NCI-H1930 (cell line): ENCODE measurements at places on chromosomes 6 and 20.

DNA sequence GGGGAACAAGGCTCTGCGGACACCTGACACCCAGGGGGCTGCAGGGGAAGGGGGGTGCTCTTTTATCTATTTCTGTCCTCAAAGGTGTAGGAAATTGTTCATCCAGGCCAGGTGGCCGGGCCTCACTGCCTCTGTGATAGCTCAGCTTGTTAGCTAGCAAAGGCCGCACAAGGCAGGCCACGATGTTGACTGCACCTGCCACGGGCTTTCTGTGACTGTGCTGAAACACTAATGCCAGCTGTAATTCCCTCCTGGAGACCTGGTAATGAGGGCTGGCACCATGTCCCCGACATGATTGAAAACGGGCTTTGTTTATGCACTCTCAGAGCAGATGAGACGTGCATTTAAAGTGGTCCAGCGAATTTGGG, 61.4 kb upstream of the APCDD1L start:
- no peak for DNase-seq

GRCh38 chr6:70557998-70558397, 8.7 kb upstream of the SDHAF4 start:
- DNase-seq, result no peak

DNA sequence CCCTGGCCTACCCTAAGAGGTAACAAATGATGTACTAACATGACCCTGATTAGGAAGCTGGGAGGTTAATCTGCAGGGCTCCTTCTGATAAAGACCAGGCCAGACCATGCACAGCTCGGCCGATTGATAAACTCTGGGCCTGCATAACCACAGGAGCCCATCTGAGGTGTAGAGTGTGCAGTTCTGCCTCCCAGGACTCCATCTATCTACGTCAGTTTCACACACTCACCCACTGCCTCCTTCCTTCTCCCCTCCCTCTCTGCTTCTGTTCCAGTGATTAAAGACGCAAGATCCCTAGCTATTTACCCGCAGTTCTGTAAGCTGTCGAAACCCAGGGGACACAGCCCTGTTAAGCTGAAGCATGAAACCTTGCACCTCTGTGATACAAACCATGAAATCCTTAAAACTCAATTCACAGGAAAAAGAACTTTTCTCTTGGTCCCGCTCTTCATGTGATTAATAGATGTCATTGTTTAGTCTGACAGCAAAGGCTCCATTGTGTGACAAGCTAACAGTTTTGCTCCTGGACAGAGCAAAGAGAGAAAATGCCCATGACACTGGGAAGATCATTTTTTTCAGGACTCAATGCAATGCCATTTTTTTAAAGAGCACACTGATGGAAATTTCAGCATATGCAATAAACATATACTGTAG, 470.6 kb downstream of the MAFB start:
- DNase-seq, result no peak

DNA sequence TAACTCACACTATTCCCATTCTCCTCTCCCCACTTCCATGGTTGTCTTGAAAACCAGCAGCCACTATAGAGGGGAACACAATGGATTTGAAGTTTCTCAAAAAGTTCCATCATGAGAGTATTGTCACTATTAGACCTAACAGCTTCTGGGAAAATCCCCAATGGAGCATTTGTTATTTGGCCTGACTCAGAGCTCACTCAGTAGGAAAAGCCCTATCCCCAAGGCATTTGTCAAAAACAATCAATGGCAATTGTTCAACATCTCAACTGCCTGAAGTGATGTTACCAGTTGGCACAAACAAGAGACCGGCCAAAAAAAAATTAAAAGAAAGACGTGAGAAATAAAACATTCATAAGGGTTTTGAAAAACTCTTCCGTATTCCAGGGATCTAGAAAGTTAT, 98.8 kb downstream of the MYLK4 start:
- DNase-seq, result no peak

GRCh38 chr6:18371010-18371409, 16.1 kb upstream of the RNF144B start:
- DNase-seq, result no peak

- no peak for DNase-seq
Measured at GRCh38 chr6:40894962-40895799, 143.8 kb downstream of the UNC5CL start.

GRCh38 chr6:75089921-75090320, 115.9 kb downstream of the COL12A1 start:
- no peak for DNase-seq

DNA sequence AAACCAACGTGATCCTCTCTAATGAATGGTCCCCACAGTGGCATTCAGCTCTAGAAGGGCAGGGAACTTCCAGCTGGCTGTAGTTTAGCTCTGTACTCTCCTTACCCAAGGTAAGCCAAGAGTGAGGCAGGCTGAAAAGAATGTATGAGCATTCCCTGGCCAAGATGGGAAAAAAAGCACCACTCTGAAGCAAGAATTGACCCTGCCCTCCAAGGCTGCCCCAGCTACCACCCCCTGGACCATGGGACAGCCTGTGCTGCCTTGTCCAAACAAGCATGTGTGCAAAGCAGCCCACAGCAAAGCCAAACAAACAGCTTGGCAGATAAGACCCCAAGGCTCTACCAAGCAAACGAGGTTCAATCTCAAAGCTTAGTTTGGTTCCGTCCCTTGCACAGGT, 73.9 kb downstream of the GFOD1 start:
- DNase-seq, result no peak
